ENCODE measurements at places on chromosomes 1 and 21.

DNA sequence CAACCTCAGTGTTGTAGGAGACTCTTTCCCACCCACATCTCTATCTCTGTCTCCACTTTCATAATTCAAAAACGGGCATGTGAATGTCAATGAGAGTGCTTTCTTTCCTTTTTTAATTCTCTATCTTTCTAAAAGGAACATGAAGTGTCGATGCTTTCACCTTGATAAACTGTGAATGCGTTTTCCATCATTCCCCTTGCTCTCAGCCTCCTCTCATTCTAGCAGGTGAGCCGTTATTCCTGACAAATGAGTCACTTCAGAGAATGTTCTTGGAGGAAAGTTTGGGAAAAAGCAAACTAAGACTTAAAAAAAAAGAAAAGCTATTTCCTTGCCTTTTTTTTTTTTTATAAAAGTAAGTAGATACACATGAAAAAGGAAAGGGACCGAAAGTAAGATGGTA lies 226.0 kb upstream of the C1orf87 start:
- no peak for DNase-seq

DNA sequence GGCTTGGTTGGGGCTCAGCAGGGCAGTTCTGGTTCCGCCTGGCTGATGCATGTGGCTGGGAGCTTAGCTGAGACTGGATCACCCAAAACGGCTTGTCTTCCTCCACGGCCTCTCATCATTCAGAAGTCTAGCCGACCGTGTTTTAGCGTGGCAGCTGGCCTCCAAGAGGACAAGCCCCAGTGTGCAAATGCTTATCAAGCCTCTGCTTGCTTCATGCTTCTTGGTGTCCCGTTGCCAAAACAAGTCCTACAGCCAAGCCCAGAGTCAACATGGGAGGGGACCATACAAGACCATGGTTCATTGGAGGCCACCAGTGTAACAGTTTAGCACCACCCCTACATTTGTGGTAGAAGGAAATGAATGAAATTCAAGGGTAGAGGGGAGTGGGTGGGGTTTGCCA lies 10.5 kb upstream of the KDF1 start:
- DNase-seq = no peak

- no peak for DNase-seq
Observed at GRCh38 chr1:12402159-12402673, 172.4 kb downstream of the VPS13D start.

DNA sequence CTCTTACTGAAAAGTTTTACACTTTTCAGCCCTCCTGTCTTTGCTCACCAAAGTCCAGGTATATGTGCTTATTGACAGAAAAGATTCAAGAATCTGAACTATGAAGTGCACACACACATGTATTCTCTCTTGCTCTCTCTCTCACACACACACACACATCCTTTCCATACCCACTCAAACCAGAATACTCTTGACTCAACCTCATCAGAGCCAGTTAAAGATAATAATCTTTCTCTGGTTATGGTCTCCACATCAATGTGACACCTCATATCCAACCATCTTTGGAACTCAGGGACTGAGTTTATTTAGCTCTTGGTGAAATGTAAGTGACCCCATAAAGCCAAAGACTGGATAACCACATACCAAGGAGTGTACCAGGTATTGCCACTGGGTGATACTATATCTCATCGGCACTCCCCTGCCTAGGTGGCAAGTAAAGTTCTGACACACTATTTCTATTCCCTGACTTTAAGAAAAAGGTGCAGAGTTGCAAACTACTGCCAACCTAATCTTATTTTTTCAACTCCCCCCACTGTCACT lies 24.9 kb upstream of the RGS8 start:
- no peak for DNase-seq

- no peak for DNase-seq
Observed at GRCh38 chr1:168512864-168513595, 30.8 kb downstream of the XCL2 start.

- no peak for DNase-seq
Observed at GRCh38 chr1:19311503-19311930, 427 bp downstream of the AKR7A2 start.

GRCh38 chr1:239835946-239836440 lies 255.7 kb upstream of the FMN2 start:
- DNase-seq = no peak

GRCh38 chr1:17587693-17588047 lies 48.2 kb downstream of the ARHGEF10L start:
- peak; percentile 54 for DNase-seq

GRCh38 chr1:204363335-204364114 lies 3.8 kb upstream of the PLEKHA6 start:
- DNase-seq = peak; percentile 64

DNA sequence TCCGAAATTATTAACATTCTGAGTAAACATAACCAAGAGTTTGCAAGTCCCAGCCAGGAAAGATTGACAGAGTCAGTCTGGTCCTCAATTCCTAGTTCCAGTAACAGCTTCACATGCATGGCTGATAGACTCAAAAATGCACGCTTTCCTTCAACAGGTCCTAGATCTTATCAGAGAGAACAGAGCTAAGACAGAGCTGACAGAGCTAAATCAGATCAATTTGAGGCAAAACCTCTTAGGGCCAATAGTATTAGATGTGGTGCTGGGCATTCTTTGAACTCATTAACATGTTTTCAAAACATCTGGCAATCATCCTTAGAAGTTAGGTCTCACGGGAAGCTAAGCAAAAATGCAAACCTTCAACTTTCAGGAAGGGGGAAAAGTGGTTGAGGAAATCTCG lies 114.0 kb downstream of the GREM2 start:
- no peak for DNase-seq

GRCh38 chr1:90413519-90413918 lies 303.6 kb downstream of the BARHL2 start:
- no peak for DNase-seq

DNA sequence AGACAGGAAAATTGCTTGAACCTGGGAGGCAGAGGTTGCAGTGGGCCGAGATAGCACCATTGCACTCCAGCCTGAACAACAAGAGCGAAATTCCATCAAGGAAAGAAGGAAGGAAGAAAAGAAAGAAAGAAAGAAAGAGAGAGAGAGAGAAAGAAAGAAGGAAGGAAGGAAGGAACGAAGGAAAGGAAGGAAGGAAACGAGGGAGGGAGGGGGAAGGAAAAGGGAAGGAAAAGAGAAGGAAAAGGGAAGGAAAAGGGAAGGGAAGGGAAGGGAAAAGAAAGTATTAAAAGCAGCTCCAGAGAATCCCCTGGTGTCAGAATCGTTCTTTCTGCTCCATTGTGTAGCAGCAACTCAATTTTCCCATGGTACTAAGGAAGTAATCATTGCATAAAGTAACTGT lies 19.2 kb upstream of the ZSWIM5 start:
- no peak for DNase-seq

DNA sequence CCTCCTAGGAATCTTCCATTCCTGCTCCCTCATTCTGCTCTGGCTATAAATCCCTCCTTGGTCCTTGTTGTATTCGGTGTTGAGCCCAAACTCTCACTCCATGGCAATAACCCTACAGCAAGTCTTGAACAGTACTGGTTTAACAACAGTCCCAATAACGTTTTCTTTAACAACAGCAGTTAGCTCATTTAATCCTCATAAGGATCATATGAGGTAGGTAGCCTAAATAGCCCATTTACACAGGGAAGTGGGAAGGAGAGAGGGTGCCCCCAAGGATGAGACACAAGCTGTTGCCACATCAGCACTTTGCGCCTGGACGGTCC lies 444 bp upstream of the AGTRAP start:
- DNase-seq = no peak

GRCh38 chr1:174958396-174958795 lies 41.4 kb upstream of the CACYBP start:
- peak; percentile 65 for DNase-seq

GRCh38 chr1:15968172-15968571 lies 7.7 kb downstream of the ZBTB17 start:
- no peak for DNase-seq

GRCh38 chr1:15355968-15356625 lies 53.6 kb upstream of the EFHD2 start:
- DNase-seq = peak; percentile 96

DNA sequence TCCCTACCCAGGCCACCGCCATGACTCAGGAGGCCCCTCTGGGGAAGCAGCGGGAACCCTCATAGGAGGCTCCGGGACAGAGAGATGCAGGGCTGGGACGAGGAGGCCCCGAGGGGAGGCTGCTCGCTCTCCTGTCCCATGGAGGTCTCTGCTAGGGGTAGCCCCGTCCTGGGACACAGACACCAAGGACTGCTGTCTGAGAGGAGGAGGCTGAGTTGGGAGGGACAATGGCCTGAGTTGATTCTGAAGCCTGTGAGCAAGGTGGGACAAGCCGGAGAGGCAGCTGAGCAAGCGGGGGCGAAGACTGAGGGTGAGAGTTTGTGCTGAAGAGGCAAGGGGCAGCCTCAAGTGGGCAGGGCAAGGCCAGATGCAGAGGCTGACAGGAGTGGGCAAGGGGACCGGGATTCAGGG lies 17.4 kb downstream of the SLC27A3 start:
- DNase-seq = no peak

DNA sequence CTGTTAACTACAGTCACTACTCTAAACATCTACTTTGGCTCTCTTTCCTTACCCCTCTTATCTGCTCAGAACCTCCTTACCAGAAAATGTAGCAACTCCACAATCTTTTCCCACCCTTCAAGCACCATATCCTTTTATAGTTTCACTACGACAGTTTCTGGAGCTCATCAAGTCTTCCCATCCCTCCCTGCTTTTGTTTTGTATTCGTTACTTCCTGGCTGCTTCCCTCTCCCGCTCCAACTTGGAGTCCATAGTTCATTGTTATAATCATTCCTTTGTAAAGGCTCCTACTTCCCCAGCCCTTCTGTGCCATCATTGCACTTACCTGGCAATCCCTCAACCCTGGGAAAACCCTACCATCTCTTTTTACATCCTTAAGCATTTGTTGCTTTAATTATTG lies 18.0 kb downstream of the MPZL1 start:
- DNase-seq = peak; percentile 33

DNA sequence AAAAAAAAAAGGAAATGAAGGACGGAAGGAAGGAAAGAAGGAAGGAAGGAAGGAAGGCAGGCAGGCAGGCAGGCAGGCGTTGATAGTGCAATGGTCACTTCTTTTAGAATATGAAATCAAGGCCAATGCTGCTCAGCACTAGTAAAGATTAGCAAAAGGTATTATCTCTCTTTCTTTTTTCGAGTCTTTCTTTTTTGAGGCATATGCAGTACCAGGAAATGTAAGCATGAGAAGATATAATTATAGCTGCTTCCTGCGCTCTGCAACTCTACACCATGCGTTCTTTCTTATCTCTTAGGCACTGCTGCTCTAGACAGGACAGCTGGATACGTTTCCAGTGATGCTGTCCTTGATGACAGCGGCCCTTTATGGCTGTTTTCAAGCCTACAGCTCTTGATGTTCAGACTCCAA lies 1512.5 kb upstream of the B3GALT2 start:
- DNase-seq = no peak

DNA sequence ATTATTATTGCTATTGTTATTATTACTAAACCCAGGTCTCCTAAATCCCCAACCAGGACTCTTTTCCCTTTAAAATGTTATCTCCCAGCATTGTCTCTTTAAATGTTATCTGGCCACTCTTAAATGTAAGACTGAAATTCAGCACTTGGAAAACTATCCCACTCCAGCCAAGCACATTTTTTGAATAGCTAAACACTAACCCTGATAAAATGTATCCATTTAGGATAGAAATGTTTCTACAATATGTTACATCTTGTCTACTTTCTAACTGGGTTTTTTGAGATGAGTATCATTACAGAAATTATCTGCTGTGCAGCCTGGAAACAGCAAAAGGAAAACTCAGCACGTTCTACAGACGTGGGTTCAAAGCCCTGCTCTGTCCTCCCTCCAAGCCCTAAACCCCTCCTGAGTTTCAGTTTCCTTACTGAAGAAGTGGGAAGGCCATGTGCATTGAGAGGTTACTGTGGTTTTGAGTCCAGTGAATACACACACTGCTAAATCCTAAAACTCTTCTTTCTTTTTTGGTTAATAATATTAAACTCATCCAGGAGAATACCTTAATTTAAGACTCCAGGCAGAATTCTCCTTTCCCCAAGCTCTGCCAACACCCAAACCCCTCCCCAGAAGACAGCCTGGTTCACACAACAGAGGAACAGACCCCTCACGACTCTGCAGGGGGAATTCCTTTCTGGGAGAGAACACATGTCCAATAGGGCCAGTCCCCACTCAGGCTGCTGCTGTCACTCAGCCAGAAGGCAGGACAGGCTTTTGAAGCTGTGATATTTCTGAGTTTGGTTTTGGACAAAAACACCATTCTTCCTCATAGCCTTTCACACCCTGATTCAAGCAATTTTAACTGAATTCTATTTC lies 41.9 kb downstream of the HIVEP3 start:
- peak; percentile 59 for DNase-seq

- DNase-seq = no peak
Observed at GRCh38 chr21:35070436-35070835, 21.3 kb upstream of the RUNX1 start.

DNA sequence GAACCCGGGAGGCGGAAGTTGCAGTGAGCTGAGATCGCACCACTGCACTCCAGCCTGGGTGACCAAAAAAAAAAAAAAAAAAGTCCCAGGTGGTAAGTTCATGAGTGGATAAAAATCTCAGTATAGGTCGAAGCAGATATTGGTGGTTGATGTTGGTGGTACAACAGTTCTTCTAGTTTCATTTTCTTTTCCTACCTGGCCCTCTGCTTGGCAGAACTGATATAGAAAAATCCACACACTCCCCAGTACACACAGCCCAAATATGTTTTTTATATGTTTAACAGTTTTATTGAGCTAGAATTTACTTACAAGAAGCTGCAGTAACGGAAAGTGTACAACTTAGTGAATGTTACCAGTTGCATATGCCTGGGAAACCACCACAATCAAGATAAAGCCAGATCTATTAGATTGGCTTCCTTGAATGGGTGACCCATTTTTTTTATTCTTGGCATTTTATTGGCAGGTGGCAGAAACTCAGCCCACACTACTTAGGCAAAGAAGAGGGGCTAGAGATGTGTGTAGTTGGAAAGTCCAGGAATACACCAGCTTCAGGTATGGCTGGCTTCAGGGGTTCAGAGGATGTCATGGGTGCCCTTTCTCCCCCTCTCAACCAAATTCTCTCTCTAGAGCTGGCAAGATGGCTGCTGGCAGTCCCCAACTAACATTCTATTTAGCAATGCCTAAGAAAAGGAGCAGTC lies 118.3 kb upstream of the SLC25A33 start:
- DNase-seq = no peak

GRCh38 chr1:235860829-235861228 lies 5.9 kb downstream of the LYST start:
- no peak for DNase-seq

DNA sequence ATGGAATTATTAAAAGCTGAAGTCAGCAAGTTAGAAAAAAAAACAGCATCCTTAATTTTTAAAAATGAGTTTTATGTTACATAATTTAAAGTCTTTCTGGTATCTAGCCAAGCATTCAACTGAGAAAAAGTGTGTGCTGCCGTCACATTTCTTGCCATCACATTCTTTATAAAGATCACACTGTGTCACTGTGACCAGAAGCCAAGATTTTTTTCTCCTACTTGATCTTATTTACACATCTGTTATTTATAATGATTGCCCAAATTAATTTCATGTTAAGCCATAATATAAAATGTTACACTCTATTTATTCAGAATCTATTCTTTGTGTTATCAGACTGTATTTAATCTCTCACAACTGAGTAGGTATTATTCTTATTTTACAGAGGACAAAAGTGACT lies 1603.7 kb downstream of the PLA2G4A start:
- DNase-seq = no peak
